ENCODE measurements at places on chromosomes 1 and 21. TPM values are rescaled to one million over a fixed set of nuclear protein-coding genes. Genes with fewer than 3 reads are reported as not detected.

The PTPRC gene
- 4.0 TPM for total RNA-seq

The NECTIN4 gene
- not detected for total RNA-seq

The GALNT2 gene
- total RNA-seq: 31.3 TPM

The CTXND2 gene
- not detected for total RNA-seq

The MCOLN2 gene
- not detected for total RNA-seq

The FMO4 gene
- total RNA-seq: 4.6 TPM

The B3GALT2 gene
- total RNA-seq: 47.0 TPM

GRCh38 chr1:29812408-29813135 lies 576.2 kb downstream of the PTPRU start:
- DNase-seq: no peak

DNA sequence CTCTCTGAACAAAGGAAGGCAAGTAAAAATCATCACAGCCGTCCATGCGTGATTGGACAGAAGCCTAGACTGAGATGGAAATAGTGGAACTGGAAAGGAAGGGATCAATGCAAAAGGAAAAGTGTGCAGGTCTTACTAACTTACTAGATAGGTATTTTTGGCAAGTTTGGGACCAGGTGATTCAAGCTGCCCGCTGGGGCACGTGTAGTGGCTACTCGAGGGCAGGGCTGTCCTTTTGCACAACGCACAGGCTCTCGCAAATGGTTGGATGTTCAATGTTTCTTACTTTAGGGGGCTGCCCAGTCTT lies 566 bp upstream of the ALG6 start:
- no peak for DNase-seq

DNA sequence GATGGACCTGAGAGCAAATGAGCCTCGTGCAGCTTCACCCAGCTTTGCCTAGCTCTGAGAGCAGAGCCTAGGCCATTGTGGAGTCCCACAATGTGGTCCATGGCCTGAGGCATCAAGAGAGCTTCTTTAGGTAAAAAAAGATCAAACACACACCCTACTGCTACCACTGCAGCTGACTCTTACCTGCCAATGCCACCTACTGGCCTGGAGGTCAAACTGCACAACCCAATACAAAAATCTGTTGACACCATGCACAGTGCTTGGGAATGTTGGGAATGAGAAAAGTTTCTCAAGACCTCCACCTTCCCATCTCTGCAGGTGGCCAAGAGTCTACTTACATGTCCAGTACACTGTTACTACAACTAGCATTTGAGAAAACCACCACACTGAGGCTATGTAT lies 60.6 kb downstream of the UCHL5 start:
- no peak for DNase-seq

DNA sequence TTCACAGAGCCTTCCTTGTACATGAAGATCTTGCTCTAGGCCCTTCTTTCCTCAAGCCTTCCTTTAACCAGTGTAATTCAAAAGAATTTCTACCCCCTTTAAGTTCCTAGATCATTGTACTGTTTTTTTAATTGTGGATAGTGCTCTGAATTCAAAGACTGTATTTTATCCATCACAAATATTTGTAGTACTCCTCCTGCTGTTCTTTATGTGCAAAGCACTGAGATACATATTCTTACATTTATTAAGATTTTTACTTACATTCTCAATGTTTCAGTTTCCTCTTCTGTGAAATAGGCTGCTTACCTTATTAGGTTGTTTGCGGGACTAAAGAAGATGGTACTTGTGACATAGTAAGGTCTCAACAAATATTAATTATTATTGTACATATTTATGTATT lies 168.8 kb upstream of the PDE4B start:
- DNase-seq: no peak

DNA sequence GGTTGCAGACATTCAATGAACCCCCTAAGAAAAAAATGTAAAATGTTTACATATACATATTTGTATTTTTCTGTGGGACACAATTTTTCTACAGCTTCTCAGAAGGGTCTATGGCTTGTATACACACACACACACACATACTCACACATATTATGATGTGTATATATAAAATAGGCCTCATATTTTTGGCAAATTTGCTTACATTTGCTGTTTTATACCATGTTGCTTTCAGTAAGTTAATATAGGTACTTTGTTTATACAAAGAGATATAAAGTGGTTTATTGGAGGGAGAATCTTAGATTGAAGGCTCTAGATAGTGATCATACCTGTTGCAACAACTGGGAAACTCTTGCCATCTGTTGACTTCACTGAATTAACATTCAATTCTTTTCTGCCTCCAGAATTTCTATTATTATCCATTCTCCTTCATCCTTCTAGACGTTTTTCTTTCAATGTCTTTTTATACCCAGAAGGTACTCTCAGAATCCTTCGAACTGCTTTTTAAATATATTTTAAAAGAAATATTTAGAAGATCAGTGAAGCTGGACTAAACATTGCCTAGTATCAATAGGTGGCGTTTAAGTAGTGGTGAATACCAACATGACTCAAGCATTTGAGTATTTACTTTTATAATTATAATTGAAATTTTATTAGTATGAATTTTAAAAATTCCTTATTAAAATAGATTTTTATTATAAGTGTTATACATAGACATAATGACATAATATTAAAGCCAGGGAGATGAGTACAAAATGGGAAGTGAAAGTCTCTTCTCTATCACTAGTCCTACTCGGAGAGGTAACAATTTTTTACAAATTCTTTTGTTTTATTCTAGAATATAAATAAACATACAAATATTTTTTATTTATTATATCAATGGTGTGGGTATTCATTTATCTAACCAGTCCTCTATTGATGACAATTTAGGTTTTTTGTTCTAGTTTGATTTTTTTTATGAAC lies 10.2 kb downstream of the CD55 start:
- DNase-seq: no peak

- DNase-seq: no peak
These were observed 189.5 kb upstream of the GREM2 start for GRCh38 chr1:240801442-240801841.

DNA sequence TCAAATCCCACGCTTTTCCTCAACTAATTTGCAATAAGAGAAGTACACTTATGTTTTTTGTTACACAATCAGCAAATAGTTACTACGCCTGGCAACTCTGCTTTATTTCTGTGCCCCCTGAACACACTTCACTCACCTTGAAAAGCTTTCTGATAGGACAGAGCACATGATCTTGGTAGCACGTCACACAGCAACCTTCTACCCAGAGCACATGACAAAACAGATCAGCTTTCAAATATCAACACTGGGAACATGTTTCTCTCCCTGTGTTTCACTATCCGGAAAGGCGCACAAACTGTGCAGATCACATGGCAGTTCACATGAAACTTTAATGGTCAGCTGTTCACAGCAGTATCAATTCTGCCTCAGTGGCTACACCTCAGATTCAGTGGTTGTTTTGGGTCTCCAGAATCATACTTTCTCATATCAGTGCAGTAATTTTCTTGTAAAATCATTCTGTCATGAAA lies 2.2 kb downstream of the SLC19A2 start:
- DNase-seq: no peak

- no peak for DNase-seq
These were observed 4.2 kb upstream of the RRP1 start for GRCh38 chr21:43785134-43785533.

DNA sequence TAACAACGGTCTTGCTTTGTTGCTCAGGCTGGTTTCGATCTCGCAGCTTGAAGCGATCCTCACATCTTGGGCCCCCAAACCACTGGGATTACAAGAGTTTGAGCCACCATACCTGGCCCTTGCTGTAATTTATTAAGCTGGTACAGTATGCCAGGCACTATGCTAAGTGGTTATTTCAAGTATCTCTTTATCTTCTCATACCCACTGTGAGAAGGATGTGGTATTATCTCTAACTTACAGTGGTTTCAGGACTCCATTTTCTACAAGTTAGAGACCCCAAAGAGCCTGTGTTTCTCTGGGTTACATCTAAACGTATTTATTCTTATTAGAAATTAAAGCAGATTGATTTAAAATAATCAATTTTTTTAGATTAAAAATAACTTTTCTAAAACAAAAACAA lies 8.1 kb upstream of the ST3GAL3 start:
- DNase-seq: no peak

GRCh38 chr1:19066248-19066873 lies 109.9 kb upstream of the IFFO2 start:
- DNase-seq: no peak

DNA sequence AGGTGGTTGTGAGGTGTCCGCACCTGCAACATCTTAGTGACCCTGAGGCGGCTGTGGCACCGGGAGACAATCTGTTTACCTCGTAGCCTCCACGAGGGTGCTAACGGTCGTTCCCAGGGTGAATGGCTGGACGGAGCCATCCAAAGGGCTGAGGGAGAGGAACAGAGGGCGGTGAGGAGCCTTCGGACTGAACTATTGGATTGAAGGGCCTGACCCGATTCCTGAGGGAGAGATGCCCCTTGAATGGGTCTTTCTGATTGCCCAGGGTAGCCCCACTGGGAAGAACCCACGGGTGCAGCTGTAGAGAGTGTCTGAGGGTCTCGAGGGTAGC lies 2.3 kb downstream of the NR5A2 start:
- DNase-seq: no peak

DNA sequence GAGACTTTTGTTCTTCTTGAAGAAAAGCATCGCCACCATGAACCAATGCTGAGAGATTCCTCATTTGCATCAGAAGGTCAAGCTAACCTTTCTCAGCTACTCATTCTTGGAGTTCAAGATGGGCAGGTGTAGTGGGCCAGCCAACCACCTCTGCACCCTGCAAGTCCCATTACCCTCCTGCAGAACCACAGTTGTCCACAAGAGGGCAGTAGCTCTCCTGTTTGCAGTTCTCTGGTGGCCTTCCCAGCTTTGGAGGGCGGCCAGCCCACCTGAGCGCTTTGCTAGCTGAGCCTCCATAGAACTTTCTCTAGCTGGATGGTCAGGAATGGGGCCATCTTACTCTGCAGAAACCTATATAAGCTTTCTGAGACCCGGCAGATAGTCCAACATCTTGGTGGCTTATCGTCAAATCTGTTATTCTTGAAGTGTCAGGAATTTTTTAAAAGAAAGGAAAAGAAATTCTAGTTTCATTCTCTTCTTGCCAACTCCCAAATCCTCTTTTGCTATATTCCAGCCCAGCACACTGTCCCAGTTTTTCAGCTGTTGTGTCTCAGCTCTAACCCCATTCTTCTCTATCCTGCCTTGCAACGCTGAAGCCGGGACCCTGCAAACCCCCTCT lies 11.0 kb upstream of the LMX1A start:
- DNase-seq: peak; percentile 69

GRCh38 chr21:45545691-45546531 lies 3.7 kb upstream of the SLC19A1 start:
- no peak for DNase-seq

DNA sequence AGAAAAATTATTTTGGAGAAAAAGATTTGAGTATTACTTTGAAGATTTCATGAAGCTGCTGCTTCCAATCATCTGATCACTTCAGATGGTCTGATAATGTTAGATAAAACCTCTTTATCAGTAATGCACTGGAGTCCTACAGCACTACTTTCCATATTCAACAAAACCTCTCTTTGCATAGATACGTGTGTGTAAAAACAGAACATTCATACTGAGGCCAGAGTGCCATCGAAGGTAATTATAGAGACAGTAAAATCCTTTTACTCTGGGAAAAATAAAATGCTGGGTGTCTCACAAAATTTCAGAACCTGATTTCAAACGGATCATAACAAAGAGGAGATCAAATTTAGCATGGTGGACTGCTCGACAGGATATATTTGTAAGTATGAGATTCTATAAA lies at the start of gene RGS13:
TSS of gene RGS13 (plus strand) at position 209 of the 400 bp plus-strand sequence. CDS start 8,188 bp downstream, outside the sequence.
- no peak for DNase-seq

DNA sequence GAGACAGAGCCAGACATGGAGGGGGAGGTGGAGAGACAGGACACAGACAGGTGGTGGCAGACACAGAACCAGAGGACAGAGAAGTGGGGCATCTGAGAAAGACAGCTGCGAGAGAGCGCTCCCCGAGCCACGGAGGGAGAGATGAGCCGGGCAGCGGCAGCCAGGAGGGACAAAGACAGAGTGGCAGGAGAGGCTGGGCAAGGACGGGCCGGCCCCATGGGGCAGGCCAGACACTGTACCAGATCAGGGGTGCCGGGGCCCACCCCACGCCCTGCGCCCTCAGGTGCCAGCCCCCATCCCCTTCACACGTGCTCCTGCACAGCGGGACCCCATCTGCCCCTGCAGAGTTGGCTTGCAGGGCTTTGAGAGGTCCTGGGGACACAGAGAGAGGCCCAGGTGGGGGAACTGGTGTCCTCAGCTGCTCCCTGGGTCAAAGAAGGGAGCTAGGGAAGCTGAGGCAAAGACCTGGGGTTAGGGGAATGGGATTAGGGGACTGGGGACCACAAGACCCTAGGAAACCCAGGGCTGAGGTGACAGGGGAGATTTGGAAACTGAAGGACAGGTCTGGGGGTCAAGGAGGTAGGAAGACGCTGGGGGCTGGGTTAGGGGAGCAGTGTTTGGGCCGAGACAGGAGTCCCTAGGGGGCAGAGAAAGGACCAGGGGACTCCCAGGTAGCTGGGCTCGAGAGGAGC lies 643 bp downstream of the FNDC5 start:
- DNase-seq: no peak

DNA sequence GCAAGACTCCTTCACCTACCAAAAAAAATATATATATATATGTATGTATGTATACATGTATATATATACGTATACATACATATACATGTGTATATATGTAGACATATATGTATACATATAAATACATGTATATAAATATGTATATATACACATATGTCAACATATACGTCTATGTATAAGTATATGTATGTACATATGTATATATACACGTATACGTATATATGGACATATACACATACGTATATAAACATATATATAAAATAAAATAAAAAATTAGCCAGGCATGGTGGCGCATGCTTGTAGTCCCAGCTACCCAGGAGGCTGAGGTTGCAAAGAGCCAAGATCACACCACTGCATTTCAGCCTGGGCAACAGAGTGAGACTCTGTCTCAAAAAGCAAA lies 31.6 kb downstream of the BRWD1 start:
- DNase-seq: no peak

DNA sequence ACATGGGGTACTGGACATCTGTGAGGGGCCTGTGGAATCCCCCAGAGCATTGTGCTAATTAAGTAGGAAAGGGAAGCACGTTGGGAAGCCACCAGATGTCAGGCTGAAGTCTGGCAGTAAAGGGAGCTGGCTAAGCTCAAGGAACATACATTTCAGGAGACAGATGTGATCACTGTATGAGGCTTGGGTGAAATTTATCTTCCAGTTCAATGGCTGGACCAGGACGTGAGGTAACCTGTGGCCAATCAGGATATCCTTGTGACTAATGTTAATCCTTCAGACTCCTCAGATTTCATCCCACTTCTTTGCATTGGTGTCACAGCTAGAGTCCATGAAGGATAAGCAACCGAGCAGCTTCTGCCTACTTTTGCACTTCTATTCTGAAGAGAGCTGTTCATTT lies 110.2 kb upstream of the APP start:
- DNase-seq: no peak
